Activated T-cell treated with anti-CD3 and anti-CD28 coated beads for 48 hours (primary cell): ENCODE measurements at places on chromosomes 7 and 10.
A peak's percentile ranks its signal among the peaks of the same experiment; 100 is the strongest.

DNA sequence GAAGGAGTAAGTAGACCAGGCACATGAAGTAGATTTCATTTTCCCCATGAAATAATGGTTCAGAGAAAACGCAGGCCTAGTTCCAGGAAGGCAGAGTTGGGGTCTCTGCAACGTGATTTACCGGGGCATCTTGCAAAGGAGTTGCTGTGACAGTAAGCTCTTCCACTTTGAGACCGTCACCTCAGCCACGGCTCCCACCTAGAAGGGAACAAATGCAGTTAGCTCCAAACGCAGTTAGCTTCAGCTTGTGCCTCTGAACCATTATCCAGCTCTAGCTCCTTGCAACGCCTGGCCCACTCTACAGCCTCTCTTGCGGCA is 7.0 kb upstream of the MYO1G start:
- no peak for DNase-seq

DNA sequence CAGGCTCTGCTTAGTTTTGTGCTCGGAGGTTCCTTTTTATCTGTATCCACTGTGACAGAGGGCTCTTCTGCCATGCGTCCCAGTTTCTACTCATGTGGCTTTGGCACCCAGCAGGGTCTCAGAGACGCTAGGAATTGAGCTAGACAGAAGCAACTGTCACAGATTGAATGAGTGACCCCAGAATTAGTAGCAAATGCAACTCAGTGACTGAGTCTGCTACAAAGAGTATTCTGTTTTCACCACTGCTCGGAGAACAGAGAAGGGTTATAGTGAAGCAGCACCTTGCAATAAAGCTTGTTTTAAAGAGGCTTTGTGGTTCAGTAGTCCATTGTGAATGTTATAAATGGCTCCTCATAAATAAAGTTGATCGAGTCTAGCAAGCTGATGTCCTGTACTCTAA is 113.2 kb downstream of the DNAH11 start:
- no peak for DNase-seq

GRCh38 chr7:157970744-157971143 is 616.9 kb downstream of the PTPRN2 start:
- no peak for DNase-seq

GRCh38 chr7:1700086-1700485 is 30.0 kb downstream of the ELFN1 start:
- DNase-seq, result no peak

GRCh38 chr7:27478556-27478955 is 184.1 kb downstream of the HIBADH start:
- DNase-seq, result no peak

DNA sequence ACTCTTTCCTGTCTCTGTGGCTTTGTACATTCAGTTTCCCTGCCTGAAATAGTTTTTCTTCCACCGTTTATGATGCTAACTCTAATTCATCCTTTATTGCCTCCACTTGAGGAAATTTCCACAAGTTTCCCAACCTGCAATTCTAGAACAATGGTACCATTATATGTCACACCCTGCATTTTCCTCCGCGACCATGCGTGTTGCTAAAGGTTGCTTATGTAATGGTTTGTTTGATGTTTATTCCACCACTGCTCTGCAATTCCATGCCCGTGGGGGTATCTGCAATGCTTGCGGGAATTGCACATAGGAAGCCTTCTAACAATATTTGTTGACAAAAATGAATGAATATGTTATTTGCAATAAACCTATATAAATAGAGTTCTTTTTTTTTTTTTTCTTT is 69.5 kb upstream of the ST8SIA6 start:
- no peak for DNase-seq

DNA sequence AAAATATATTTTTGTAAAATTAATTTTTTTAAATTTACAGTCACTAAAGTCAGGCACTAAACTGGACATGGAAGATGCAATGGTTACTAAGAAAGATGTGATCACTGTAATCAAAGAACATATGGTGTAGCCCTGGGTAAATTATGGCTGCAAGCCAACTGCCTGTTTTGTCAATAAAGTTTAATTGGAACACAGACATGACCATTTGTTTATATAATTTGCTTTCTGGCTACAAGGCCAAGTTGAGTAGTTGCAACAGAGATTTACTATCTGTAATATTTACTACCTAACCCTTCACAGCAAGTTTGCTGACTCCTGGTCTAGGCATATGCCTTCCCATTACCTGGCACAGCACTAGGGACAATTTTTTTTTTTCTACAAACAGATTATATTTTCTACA is 448.9 kb downstream of the ADRA2A start:
- no peak for DNase-seq

DNA sequence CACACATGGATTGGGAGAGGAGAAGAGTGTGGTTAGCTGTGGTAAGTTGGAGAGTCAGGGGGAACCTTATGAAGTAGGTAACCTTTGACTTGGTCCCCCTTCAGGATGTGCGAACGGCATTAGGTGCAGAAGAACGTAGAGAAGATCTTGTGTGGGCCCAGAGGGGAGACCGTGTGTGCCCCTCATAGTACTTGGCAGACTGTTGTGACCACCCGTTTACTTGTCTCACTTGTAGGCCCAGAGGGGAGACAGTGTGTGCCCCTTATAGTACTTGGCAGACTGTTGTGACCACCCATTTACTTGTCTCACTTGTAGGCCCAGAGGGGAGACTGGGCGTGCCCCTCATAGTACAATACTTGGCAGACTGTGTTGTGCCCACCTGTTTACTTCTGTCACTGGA is 2.6 kb downstream of the GTPBP4 start:
- DNase-seq, result no peak

DNA sequence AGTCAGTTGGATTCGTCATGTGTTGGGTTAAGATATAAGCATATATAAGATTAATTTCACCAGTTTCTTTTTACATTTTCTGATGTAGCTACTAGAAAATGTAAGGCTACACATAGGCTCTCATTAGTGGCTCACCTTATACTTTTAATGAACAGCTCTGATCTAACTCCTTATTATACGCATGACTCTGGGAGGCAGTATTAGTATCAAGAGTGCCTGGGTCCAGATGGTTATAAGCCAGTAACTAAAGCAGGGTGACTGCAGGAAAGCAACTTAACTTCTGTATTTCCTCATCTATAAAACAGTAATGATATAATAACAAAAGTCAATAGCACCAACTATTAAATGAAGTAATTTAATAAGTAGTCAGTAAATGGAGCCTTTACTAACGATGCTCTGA is 1.4 kb upstream of the ELMO1 start:
- no peak for DNase-seq

DNA sequence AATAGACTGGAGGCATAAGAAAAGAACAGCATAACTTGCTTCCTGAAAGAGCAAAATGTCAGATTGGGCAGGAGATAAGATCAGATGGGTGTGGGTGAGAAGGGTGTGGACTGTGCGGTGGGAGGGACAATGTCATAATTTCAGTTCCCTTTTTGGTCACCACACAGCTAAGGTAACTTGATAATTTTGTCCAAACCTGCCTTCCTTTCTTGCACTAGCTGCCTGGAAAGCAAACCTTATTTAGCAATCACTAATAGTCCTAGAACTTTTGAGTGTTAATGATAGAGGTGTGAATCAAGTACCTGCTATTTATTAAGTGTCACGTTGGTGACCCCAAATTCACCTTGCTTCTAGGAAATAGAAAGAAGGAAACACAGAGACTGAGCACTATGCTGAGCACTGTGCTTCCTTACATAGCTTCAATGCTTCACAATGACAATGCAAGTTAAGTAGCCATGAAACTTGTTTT is 72.4 kb upstream of the SP4 start:
- DNase-seq, result peak; percentile 26

GRCh38 chr10:21238717-21239116 is 286.8 kb downstream of the SKIDA1 start:
- no peak for DNase-seq

DNA sequence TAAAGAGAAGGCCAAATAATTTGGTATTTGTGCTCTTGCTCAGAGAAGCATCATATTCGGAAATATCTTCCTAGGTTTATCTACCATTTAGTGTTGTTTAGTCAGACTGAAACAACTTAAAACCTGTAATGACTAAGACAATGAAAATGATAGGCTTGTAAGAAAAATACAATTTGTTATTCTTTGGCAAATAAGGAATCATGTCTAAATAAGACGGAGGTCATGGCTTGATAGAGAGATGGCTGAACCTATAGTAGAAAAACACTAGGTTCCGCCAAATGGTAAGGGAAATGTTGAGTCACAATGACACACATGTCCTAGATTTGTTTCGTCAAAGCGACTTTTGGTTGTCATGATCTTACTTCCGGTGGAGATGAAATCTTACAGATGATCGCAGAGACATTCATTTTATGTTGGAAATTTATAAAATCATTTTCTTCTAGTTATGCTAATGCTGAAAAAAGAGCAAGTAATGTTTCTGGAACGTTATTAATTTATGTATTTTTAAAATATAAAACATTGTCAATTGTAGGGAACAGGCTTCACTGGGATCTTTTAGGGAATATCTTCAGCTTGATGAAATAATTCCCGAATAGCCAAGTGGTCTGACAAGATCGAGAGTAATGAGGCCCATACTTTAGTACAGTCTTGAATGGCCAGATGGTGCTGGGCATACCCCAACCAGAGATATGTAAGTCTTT is 1.0 kb downstream of the SRGN start:
- DNase-seq, result no peak

GRCh38 chr7:86947929-86948328 is 111.5 kb downstream of the ELAPOR2 start:
- no peak for DNase-seq

DNA sequence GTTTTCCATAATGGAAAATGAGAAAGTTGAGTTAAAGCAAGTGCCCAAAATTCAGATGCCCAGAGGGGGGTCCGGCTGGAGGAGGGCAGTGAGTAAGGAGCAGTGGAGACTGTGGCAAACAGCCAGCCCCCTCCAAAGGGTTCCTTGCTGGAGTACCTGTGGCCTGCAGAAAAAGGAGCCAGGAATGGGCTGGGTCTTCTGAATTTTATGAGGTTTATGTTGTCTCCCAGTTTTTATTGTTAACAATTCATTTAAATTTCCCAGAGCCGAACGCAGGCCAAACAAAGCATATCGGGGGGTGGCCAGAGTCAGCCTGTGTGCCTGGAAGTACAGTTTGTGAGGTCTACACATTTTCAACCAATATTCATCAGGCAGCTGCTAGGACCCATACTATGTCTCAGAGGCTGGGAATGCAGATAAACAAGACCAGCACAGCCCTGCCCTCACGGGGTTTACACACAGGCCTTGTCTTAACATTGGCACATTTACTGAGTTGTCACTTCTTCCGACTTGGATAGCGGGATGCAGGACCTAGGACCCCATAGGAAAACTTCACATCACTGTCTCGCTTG is 12.9 kb upstream of the CSGALNACT2 start:
- no peak for DNase-seq

DNA sequence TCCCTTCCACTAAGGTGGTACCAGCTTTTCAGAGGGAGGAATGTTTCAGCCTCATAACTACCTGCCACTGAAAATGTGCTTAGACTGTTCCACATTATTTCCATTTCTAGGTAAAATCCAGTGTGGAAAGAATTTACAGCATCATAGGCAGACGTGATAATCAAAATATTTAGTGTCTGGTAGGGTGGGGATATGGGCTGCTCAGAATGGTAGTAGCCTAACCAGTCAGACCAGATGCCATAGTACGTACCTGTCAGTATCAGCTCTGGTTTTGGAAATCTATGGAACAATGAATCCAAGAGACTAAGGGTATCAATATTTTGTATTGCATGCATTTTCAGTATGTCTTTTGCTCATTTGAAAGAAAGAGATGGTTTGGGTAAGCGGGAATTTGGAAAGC is 76.8 kb upstream of the APBB1IP start:
- DNase-seq, result no peak

DNA sequence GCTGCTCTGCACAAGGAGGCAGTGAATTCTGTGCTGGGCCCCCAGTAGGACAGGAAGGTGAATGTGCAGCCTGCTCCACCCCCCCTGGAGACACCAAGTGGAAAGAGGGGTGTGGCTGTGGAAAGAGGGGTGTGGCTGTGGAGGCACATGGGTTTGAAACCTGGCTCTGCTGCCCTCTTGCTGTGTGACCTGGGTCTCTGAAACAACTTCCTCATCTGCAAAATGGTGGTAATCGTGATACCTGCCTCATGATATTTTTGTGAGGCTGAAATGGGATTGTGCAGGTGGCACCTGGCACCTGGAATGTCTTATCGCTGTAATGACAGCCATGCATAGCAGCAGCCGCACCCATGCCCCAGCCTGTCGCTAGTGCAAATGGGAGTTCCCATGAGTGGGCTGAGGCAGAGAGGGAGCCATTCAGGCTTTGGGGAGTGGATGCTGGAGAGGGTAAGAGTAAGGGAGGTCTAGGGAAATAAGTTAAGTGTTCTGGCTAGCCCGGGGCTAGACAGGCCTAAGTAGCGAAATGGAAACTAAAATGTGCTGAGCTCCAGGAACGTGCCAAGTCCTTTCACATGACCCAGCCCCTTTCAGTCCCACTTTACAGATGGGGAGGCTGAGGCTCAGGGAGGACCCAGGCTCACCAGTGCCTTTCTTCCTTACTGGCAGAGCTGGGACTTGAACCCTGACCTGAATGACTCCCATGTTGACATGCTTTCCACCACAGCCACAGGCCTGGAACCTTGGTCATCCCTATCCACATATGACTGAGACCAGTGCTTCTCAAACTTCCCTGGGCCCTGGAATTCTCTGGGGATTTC is 35.0 kb downstream of the C10orf105 start:
- DNase-seq, result peak; percentile 27

DNA sequence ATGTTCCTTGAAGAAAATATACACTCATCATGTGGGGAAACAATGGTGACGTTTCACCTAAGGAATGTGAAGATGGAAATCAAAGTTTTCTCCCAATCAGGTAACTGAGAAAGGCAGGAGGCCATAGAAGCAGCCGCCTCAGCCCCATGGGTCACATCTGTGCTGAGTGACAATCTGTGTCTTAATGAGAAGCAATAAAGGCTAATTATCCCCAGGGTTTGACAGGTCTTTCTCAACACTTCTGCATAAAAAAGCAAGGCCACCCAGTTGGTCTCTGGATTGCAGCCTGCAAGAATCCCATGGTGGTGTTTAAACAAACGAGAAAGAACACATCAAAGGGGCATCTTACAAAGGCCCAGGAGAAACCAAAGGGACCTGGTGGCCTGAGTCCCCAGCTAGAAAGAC is 91.1 kb upstream of the TNS3 start:
- DNase-seq, result no peak

DNA sequence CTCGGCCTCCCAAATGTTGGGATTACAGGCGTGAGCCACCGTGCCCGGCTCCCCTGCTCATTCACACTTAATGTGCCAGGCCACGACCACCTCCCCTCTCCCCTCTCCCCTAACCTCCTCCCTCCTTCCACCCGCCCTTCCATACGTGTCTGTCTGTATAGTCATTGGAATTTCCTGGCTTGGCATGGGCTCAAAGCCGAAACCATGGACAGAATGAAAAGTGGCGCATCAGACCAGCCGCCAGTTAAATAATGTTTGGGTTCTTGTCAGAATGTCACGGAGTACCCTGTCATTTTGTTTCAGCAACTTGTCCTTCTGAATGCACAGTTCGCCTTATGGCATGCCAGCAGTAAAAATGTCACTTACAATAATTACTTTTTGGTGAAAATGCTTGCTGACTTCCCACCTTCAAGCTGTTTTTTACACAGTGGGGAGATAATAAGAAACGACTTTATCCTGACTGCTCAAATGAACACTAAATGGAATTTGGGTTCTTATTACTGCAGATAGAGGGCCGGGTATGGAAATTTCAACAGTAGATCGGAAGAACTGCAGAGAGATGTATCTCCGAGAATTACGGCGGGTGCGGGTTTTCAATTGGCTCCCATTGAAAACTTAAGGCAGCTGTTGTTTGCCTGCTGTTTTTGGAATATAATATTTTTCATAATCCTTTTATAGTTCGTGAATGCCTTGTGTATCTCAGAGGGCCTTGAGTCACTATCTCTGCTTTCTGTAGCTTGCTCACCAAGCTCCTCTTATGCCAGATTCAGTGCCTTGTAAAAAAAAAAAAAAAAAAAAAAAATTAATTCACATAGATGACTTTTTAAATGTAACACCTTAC is 65.5 kb upstream of the SH2B2 start:
- no peak for DNase-seq
